ENCODE measurements at places on chromosomes 7 and 10. TPM values are rescaled to one million over a fixed set of nuclear protein-coding genes. Genes with fewer than 3 reads are reported as not detected.

The MEOX2 gene
- not detected for total RNA-seq

GRCh38 chr7:57305192-57305748, 144.7 kb upstream of the ZNF716 start:
- no peaks in the 10 kb centered on the region for H3K27me3 ChIP-seq
- no peaks in the 10 kb centered on the region for H3K4me1 ChIP-seq
- no peak for DNase-seq
- no peaks in the 10 kb centered on the region for H3K36me3 ChIP-seq
- H3K4me3 ChIP-seq = no peak overlapping the region

- no peaks in the 10 kb centered on the region for H3K4me1 ChIP-seq
- no peaks in the 10 kb centered on the region for H3K27me3 ChIP-seq
- no peak overlapping the region for H3K4me3 ChIP-seq
- no peaks in the 10 kb centered on the region for H3K36me3 ChIP-seq
Observed at GRCh38 chr7:47546733-47547494, 35.0 kb downstream of the TNS3 start.

DNA sequence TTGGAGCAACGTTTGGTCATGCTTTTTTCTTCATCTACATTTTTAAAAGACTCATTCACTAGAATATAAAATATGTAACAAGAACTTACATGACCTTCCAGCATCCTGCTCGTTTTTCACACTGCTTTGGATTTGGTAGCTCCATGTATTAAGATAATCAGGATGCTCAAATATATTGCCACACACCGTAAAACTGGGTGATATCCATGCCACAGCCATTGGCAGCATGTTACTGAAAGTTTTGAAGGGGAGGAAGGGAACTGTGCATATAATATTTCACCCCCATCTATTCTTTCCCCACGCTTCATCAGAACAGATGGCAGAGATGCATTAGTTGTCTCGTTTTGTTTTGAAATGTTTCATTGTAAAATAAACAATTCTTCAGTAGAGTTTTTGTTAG, 158.2 kb downstream of the RNLS start:
- no peaks in the 10 kb centered on the region for H3K27me3 ChIP-seq
- H3K36me3 ChIP-seq = no peaks in the 10 kb centered on the region
- no peak overlapping the region for H3K27ac ChIP-seq
- no peak for DNase-seq
- H3K4me3 ChIP-seq = no peak overlapping the region
